ENCODE measurements at places on chromosomes 13 and 19.

DNA sequence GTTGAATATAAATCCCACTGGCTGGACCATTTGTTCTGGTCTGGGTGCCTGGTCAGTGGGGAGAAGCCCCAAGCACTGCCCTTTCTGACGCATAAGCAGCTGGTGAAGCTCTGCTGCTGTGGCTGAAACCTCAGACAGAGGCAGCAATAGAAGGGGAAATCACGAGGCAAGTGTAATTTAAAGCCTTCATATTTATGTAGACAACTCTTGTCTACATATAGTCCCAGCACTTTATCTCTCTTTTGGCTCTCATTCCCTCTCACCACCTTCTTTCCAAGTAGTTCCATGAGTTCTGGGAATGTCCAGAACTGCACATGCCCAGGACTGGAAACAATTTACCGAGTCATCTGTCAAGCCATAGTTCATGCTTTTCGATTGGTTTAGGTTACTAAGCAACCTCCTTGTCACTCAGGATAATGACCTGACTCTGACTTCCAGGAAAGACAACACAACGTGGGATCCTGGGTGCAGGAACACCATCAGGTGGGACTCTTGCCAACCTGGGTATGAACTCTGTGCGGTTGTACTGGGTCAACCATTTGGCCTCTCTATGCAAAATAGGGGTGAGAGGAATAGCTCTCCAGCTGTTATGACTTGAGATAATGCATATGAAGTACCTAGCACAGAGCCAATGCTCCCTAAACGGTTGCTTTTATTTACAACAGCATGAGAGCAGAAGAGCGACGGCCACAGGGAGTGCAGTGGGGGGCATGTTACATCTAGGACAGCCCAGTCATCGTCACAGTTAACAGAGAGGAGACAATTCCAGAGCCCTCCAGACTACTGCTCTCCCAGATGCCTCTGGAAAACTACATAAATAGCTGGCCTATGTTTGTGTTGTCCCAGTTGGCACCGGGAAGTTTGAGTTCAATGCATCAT lies 321.9 kb downstream of the FOXO1 start:
- DNase-seq, result no peak

DNA sequence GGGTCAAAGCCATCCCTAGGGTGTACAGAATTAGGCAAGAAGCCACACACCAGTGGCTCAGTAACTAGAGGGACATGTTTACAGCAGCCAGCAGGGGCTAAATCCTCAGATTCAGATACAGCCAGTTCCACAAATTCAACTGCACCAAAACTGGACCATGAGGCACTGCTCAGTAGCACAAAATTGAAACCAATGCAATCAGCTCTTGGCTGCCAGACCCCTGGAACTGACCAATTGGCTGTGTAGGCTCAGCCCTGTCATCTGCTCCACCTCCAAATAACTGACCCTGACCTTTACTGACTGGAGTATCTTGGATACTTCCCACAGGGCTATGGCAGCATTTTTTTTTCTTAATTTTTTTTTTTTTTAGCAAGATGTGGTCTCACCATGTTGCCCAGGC lies 226.5 kb downstream of the FOXO1 start:
- DNase-seq, result no peak

- no peak for DNase-seq
Measured at GRCh38 chr19:41811036-41811435, 14.6 kb downstream of the CEACAM3 start.

DNA sequence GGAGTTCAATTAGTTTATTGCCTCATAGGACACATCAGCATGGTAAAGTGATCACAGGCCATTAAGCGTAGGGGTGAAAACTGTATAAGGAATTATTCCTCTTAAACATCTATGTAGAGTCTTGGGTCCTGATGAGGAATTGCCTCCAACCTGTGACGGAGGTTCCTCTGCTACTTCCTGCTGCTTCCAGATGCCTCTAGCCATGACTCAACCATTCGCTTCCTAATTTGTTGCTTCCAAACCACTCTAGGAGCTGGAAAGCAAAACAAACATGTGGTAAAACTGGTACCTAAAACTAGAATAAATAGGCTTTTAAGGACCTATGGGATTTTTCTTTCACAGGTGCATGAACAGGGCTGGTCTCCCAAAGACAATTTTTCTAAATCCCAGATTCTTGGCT lies 253.8 kb downstream of the KLF12 start:
- no peak for DNase-seq

GRCh38 chr19:17778251-17778967 lies 16.5 kb upstream of the B3GNT3 start:
- DNase-seq, result peak; percentile 23

GRCh38 chr19:39826311-39826945 lies 7.5 kb downstream of the DYRK1B start:
- DNase-seq, result no peak

DNA sequence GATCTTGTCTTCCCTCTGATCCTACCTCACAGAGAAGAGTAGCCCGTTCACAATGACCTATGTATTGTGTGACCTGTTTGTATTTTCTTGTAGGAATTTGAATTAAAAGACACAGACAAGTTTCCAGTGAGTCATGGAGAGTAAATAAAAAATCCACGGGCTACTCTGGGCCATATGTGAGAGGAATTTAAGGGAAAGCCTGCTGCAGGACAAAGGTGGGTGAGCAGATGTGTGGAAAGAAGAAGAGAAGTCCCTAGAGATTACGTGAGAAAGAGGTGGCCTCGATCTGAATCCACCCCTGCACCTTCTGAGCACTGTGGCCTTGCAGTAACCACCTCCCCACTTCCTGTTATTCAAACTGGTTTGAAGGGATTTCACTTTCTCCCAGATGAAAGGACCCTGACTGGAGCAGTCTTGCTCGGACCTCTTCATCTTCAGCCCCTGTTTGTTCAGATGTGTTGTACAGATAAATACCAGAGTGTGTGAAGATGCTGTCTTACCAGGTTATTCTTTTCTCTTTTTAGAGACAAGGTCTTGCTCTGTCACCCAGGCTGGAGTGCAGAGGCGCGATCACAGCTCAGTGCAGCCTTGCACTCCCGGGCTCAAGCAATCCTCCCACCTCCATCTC lies 205.4 kb downstream of the PDS5B start:
- no peak for DNase-seq

DNA sequence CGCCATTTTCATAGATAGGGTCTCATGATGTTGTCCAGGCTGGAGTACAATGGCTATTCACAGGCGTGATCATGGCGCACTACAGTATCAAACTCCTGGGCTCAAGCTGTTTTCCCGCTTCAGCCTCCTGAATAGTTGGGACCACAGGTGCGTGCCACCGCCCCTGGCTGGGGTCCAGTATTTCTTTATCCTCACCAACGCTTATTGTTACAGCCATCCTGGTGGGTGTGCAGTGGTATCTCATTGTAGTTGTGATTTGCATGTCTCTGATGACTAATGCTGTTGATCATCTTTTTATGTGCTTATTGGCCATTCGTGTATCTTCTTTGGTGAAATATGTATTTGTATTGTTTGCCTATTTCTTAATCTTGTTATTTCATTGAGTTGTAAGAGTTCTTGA lies 49.0 kb downstream of the SIPA1L3 start:
- DNase-seq, result no peak

- DNase-seq, result no peak
Measured at GRCh38 chr19:14102756-14103155, 12.2 kb upstream of the SAMD1 start.

DNA sequence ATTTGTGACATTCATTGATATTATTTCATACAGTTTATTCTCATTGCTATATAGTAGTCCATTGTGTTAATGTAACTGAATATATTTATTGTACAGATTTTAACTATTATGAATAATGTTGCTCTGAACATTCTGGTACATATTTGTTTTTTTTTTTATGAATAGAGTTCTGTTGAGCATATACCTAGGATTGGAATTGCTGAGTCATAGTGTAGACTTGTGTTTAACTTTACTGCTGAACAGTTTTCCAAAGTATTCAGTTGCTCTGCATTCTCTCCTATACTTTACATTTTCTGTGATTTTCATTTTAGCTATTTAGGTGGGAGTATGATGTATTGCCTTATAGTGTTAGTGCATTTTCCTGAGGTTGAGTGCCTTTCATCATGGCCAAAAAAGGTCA lies 97.5 kb downstream of the MAB21L1 start:
- no peak for DNase-seq

GRCh38 chr19:6216236-6216995 lies 63.4 kb downstream of the MLLT1 start:
- DNase-seq, result no peak

GRCh38 chr13:43448605-43449336 lies 338.0 kb downstream of the ENOX1 start:
- no peak for DNase-seq

GRCh38 chr13:91368676-91369440 lies 21.4 kb downstream of the MIR17HG start:
- no peak for DNase-seq

DNA sequence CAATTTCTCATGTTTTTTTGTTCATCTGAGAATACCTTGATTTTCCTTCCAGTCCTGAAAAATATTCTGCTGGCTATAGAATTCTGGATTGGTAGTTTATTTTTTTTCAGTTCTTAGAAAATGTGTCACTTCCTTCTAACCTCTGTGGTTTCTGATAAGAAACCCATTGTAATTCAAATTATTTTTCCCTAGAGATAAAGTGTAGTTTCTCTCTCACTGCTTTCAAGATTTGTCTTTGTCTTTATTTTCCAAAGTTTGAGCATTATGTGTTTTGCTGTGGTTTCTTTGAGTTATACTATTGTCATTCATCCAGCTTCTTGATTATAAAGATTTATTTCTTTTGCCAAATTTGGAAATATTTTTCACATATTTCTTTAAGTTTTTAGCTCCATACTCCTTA lies 324.0 kb upstream of the SPRY2 start:
- no peak for DNase-seq

- DNase-seq, result no peak
Measured at GRCh38 chr19:33256261-33256660, 30.6 kb upstream of the SLC7A10 start.

DNA sequence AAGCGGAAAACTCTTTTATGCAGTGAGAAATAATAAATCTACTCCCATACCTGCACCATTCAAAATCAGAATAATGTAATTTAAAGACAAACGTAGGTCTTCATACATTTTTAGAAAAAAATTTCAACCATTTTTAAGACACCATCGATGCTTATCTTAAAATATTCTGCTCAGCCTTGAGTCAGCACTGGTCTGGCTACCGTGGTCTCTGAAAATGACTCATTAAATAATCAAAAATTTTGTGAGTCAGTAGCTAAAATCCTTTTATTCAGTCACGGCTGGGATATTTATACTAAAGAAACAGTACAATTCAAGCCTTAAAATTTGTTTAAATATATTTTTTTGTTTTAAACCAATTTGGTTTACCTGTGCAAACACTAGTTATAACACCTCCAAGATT lies 2862.8 kb upstream of the PCDH20 start:
- DNase-seq, result no peak

DNA sequence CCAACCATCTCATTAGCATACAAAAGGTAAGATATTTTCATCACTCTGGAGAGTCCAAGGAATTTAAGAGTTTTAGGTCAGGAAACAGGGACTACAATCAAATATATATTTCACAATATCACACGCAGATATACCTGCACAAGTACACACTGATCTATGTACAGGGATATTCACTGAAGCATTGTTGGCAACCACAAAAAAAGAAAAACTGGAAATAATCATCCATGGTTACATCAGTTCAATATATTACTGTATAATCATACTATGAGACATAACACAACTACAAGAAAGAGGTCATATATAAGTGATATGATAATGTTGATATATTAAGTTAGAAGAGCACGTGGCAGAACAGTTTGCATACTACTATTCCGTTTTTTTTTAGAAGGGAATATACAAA lies 2.2 kb upstream of the SERP2 start:
- DNase-seq, result no peak

DNA sequence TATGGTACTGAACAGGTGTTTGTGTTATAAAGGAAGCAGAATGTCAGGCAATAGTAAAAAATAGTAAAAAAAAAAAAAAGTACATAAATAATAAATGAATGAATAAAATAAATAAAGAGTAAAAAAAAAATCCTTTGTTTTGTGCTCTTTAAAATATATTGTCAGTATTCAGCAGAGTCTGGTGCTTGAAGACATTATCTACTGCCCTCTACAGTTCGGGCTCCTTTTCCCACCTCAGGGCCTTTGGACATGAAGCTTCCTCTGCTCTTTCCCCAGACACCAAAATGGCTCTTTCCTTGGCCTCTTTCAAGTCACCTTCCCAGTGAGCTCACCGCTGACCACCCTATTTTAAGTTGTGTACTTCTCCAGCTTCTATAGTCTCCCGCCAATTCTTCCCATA lies 137.5 kb downstream of the TNFRSF19 start:
- DNase-seq, result no peak

DNA sequence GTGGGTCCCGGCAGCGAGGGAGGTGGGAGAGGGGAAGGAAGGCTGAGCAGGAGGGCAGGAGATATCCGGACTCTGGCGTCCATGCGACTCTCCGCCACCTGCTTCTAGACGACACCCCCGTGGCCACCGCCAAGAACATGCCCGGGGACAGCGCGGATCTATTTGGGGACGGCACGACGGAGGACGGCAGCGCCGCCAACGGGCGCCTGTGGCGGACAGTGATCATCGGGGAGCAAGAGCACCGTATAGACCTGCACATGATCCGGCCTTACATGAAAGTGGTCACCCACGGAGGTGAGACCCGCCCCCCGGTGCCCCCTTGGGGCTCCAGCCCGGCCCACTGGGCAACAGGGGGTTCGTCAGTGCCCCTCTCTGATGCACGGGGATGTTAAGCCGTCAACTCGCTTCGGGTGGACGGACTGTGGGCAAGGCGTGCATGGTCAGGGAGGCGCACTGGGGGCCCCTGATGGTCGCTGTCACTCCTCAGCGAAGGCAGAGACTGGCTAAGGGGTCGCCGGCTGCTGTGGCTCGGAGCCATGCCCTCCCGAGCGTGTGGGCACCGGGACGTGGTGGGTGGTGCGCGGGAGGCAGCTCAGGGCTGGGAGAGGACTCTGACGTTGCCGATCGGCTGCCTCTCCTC lies 25.1 kb upstream of the NMRK2 start:
- no peak for DNase-seq

- DNase-seq, result peak; percentile 41
Measured at GRCh38 chr13:21826214-21827015, 155.5 kb downstream of the FGF9 start.

DNA sequence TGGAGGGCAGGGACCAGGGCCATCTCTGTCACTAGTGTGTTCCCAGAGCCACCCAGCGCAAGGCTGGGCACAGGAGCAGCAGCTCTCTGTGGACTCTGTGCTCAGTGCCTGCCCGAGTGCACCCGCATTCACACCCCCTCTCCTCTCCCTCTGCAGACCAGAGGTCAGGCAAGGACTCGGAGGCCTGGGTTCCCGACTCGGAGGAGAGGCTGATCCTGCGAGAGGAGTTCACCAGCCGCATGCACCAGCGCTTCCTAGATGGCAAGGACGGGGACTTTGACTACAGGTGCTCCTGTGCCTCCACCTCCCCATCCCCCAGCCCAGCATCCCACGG lies 10.2 kb downstream of the CCDC97 start:
- no peak for DNase-seq
